ENCODE measurements at places on chromosomes 6 and 20.

DNA sequence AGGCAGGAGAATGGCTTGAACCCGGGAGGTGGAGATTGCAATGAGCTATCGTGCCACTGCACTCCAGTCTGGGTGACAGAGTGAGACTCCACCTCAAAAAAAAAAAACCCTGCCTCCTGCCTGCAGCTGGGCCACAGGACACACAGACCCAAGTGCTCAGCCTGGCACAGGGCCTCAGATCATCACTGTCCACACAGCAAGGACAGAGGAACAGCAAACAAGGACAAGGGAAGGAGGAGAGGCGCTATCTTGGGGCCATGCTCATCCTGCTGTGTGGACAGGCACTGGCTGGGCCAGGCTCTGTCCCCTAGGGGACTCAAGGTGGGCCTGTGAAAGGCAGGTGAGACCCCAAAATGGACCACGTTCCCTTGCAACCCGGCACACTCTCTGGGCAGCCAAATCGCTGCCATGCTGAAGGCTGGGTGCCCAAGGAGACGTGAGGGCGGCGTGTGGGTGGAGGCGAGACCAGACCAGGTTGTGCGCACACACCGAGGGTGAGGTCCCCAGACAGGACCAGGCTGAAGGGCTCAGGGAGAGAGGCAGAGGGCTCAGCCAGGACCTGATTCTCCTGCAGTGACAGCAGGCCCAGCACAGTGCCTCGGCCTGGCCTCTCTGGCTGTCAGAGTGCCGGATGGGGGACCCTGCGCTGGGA lies 9.1 kb downstream of the UCKL1 start:
- DNase-seq, result no peak

DNA sequence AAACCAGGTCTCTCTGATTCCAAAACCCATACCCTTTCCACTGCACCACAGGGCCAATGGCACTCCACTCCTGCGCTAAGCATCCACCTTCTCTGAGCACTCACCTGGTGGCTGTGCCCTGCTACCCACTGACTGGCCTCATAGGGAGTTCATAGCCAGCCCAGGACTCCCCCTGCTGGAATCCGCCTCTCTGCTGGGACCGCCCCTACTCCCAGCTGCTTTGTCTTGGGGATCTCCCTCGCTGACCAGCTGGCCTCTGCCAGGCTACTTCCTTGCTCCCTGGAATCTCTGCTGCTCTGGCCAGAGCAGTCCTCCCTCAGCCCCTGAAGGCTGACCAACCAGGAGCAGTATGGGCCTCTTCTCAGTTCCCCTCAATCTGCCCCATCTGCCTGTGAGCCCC lies 129.7 kb downstream of the FAXC start:
- no peak for DNase-seq

DNA sequence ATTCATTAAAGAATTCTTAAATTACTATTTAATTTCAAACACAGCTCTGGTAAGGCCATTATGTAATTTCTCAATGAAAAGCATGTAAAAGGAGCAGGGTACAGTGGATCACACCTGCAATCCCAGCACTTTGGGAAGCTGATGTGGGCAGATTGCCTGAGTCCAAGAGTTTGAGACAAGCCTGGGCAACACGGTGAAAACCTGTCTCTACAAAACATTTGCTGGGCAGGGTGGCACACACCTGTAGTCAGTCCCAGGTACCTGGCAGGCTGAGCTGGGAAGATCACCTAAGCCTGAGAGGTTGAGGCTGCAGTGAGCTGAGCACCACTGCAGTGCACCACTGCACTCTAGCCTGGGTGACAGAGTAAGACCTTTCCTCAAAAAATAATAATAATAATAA lies 37.4 kb downstream of the MDN1 start:
- DNase-seq, result no peak

DNA sequence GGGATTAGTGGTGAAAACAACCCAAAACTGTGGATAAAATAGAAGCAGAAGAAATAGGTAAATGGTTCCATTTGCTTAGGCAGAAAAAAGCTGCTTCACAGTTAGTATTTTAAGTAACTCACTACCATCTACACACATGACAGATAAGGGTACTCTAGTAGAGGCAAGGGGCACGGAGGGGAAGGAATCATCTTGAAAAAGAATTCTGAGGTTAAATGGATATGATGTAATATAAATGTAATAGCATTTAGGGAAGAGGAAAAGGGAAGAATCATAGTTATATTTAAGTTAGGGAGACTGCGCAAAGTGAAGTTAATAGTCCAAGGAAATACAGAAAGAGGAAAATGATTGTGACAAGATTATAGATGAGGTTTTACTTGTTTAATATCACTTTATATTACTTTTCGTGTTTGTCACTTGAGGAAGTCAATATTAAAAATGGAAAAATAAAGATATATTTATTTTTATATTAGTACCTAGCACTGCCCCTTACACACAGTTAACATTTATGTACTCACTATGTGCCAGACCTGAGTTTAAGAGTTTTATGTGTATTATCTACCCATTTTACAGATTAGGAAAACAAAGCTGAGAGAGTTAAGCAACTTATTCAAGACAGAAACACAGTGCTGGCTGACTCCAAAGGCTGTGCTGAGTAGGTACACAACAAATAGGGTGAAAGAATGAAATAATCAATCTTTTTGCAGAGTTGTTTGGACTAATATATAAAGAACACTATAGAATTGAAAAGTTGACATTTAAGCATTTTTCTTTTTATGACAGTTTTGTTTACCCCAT lies 128.1 kb downstream of the REV3L start:
- no peak for DNase-seq

GRCh38 chr6:19408331-19408730 lies 428.8 kb upstream of the ID4 start:
- no peak for DNase-seq

DNA sequence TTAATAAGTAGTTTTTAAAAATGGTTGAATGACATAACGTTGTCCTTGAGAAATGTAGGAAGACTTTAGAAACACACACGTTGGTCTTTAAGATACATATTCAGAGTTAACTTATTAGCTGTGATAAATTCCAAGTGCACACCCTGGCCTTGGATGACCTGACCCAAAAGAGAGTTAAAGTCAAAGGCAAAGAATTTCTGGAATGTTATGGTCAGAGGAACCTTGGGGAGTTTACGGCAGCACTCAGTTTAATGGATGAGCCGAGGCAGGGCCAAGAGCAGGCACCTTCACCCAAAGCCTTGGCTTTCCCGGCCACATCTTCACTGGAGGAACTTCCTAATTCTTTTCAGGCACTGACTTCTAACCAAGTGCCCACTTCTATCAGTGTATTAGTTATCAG lies 200.5 kb downstream of the SMOC2 start:
- DNase-seq, result no peak

DNA sequence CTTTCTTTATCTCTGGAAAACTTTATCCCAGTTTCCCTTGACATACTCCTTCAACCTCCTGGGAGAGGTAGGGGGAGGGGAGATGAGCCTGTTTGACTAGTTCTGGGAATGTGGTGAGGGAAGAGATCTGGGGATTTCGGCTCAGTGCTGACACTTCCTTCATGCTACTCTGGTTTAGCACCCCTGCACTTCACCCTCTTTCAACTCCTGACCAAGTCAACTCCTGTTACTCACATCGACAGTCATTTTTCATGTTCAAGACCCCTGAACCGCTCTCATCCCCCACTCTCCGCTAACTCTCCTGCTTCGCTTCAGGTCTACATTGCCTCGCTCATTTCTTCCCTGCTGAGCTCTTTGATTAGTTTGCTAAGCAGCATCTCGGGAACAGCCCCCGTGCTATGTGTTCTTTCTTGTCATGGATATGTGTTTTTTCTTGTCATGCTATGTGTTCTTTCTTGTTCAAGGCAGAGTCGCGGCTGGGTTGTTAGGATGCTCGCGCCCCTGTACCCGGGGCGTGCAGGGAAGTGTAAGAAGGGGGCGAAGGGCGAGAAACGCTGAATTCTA lies 16.6 kb upstream of the TRIM27 start:
- peak; percentile 84 for DNase-seq

- no peak for DNase-seq
These were observed 38.5 kb downstream of the CPXM1 start for GRCh38 chr20:2761885-2762284.

GRCh38 chr6:125584468-125584939 lies 164.9 kb upstream of the HEY2 start:
- peak; percentile 63 for DNase-seq

- no peak for DNase-seq
These were observed 306.1 kb upstream of the FLRT3 start for GRCh38 chr20:14643556-14643955.

- DNase-seq, result no peak
These were observed 515.7 kb upstream of the BTBD3 start for GRCh38 chr20:11401988-11402387.

GRCh38 chr6:142631517-142632385 lies 313.2 kb downstream of the HIVEP2 start:
- DNase-seq, result no peak

DNA sequence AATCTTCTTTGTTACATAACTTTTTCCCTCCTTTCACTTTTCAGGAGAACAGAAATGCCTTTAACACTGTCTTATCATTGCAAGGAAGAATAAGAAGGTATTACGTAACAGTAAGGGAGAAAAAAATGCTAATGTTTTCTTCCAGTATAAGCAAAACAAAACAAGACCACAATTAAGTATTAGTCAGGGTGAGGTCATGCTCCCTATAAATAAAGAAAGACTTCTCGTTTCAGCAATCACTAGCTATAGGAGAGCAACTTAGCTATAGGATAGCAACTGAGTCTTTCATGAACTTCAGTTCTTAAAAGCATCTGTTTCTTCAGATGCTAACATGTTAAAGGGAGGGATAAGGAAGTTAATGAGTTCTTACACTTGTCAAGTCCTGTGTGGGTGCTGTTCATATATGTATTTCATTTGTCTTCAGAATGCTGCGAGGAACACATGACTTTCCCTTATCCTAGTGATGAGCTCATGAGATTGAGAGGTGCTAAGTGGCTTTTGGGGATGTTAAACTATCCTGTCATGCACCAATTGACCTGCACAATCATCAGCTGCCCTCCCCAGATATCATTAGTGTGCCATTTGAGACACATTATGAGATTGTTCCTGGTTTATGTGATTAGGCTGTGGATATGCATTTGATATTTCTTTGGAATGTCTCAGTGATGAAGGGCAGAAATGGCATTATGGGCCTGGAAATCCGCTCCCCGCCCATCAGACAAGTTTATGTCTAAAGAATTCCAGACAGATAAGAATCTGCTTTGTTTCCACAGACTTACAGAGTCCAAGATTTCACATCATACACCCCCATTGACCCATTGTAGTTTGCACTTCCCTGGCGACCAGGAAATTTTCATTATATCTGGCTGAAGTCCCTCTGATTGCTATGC lies 37.5 kb downstream of the LAMA4 start:
- DNase-seq, result no peak

DNA sequence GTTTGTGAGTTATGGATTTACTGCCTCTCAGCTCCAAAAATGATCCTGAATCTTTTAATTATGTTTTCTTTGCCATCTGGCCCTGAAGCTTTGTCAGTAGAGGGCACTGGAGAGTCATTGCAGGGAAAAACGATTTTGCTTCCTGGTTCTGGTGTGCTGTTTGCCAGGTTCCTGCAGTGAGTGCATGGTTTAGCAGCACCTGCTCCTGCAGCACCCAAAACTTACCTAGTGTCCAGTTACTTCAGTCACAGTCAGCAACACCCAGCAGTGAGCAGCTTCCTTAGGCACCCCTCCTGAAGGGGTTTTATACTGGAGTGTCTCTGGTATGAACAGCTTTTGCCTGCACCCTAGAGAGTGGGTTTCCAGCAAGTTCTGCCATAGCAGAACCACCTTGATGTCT lies 6.0 kb upstream of the TRIM26 start:
- peak; percentile 43 for DNase-seq

DNA sequence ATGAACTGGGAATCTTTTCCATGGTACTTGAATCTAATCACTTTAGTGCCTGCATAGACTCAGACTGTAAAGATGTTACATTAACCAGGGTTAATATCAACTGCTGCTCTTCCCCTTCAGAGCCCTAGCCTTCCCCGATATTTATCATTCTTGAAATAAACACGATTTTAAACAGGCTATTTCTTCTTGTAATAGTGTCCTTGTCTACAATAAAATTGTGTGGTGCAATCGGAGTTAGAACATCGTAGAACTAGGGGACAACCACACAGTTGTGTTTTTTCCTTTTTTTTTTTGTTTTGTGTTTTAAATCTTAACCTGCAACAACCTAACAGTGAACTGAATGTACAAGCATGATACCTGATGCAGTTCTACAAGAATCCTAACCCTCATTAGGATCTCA lies 4.5 kb downstream of the GJA1 start:
- DNase-seq, result peak; percentile 43

DNA sequence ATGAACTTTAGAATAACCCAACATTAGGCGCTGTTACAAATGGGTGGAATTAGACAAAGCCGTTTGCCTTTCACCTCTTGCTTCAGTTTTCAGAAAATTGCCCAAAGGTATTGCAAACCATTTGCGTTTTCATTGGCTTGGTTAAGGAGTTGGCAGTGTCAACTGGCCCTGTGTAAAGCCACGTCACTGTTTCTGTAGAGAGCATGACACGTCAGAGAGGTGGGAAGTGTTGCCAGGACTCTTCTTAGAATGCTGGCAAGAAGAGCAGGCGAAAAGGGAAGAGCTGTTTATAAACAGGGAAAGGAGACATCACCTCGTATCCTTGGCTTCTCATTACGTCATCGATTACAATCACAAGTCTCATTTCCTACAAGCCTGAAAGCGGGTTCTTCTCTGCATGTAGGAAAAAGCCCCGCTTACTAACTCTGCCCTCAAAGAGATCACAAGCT lies 4.2 kb upstream of the IRF4 start:
- DNase-seq, result no peak

DNA sequence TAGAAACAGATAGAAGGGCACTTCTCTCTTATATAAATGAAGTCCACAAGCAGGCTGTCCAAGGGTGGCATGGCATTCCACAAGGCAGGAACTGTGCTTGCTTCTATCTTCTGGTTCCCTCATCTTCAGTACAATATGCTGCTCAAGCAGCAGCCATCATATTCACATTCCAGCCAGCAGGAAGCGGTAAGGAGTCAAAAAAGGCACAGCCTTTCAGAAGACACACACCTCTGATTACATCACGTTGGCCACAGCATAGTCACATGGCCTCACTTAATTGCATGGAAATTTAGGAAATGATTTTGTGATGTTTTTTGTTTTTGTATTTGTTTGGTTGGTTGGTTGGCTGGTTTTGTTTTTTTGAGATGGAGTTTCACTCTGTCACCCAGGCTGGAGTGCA lies 19.0 kb downstream of the REM1 start:
- no peak for DNase-seq

GRCh38 chr6:108243836-108244235 lies 17.0 kb downstream of the SNX3 start:
- DNase-seq, result no peak

DNA sequence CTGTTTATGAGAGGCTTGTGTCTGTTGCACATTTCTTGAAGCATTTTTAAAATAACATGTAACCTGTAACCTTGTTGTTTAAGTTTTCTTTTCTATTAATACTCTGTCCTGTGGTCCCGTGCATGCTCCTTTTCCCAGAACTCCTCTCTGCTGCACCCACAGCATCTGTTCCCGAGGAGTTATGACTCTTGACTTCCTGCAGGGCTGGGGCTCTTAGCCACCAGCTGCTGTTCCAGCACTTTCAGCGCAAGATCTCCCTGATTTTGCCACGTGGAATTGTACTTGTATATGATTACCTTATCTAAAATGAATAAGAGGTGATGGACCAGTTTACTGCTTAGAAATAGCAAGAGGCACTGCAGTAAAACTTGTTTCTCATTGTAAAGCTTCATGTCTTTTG lies 150.6 kb downstream of the QKI start:
- no peak for DNase-seq

GRCh38 chr6:169082093-169082492 lies 171.6 kb downstream of the THBS2 start:
- no peak for DNase-seq

Measured in retina (tissue), 1 donor.